ENCODE measurements at places on chromosomes 5 and 9.
A peak's percentile ranks its signal among the peaks of the same experiment; 100 is the strongest.

- no peak for DNase-seq
Observed at GRCh38 chr5:91332267-91333045, 50.7 kb downstream of the ARRDC3 start.

DNA sequence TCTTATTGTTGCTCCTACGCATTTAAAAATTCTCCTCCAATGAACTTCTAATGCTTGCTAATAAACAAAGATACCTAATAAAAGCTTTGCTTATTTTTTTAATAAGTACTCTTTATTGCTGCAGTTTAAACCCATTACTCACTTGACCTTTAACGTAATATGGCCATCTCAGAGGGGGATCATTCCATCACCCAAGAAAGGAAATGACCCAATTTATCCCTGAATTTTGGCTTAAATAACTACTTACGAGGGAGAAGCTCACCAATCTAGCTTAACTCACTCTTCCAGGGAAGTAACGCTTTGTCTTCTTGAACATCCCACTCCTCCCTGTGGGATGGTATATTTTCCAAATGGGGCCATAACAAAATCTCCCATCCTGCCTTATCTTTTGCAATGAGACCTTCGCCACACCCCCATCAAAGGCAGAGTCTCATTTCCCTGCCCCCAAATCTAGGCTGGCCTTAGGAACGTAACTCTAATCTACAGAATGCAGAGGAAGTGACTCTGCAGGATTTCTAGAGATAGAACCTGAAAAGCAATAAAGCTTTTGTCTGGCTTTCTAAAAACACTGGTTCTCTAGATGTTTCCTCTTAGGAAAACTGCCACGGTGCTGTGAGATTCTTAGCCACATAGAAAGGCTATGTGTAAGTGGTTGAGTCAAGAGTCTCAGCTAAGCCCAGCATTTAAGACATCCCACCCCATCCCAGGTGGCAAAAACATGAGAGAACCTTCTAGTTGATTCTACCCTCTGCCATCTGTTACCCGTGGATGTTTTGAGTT, 310.0 kb downstream of the ASTN2 start:
- no peak for DNase-seq

DNA sequence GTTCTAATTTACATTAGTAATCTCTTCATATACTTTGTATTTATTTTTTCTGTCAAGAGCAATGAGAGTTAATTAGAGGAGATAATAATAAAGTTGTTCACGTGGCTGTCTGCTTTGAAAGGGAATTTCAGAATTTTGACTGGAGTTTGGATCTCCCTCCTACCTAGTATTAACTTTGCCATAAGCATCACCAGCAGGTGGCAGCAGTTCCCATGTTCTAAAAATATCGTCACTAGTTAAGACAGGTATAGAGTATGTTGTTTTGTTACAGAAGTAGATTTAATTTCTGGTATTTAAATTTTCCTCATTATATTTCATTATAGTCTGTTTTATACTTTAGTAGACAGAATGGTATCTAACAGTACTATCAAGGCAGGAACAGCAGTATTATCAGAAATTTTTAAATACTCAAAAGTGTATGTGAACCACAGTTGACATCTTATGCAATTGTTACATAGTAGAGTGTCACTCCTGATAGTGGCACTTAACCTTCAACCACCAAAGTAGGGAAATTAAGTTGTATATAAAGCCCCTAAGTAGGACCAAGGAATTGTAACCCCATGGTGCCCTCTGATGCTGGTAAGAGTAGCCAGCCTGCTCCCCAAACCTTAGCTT, 20.4 kb downstream of the GNPDA1 start:
- DNase-seq: peak; percentile 71

DNA sequence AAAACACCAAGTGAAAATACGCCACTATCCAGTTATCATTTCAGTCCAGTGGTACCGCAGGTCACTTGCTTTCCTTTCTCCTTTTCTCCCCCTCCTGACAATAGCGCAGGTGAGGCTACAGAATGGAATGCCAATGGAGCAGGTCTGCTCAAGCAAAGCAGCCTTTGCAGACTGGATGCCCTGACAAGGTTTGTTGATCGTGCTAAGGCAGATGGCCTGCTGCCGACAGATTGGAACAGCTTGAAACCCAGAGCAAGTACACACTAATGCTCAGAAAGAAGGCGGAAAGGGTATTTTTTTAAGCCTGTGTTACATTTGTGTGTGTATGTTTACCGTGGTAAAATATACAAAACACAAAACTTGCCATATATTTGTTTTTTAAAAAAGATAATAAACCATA, 19.4 kb downstream of the SPACA9 start:
- DNase-seq: no peak

GRCh38 chr5:73214996-73215395, 42.0 kb downstream of the TMEM174 start:
- no peak for DNase-seq

DNA sequence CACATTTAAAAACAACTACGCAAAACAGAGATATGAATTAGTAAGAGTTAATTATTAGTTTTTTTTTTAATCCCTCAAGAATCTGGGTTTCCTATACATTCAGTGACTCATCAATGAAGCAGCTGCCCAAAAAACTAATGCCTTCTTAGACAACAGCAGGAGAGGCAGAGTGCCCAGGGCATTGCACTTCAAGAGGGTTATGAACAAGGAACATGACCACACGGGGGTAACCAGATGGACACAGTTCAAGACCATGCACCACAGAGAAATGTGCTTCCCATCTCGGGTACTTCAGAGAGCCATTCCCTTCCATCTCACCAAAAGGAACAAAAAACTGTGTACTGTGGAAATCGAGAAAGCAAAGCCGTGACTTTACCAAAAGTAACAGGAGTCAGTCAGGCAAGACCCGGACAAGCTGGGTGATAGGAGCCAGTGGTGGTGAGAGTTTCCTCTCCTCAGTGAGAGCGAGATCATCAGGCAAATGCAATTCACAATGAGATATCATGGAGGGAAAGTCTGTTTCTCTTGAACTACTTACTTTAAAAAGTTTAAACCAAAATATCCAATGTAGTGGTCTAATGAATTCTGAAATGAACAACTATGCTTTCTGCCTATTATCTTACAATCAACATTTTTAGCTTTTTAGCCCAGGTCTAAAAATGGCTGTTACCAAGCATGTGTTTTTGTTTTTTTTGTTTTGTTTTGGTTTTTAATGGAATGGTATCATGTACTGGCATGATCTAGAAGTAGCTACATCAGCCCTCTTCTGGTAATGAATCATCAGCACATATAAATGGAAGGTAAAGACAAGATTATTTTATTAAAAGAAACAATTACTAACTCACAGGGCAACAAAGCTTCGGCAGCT, 192.1 kb downstream of the TSSK1B start:
- no peak for DNase-seq

GRCh38 chr9:97900738-97901565, 21.3 kb downstream of the TRMO start:
- DNase-seq: no peak

DNA sequence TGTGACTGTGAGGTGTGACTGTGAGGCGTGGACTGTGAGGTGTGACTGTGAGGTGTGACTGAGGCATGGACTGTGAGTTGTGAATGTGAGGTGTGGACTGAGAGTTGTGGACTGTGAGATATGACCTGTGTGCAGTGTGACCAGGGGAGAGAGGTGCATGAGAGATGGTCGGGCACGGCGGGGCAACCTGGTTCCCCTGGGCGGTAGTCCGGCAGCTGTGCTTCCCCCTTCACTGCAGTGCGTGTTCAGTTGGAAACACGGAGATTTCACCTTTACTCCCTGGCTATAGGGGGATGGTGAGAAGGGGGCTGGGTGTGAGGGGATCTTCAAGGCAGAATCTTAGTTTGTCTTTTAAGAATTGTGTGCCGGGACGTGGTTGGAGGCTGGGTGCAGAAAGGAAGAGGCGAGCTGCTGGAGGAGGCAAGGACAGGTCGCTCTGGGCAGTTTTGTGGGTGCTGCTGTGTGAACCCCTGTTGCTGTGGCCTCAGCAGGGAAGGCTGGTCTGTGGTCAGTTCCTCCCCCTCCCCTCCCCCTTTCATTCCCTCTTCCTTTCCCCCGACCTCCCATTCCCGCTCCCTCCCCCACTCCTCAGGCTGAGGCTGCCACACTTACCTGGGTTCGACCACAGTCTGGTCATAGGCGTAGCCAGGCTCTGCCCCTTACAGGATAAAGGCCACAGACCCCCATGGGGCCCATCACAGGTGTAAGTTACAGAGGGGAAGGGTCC, 39.3 kb downstream of the CEP72 start:
- no peak for DNase-seq

DNA sequence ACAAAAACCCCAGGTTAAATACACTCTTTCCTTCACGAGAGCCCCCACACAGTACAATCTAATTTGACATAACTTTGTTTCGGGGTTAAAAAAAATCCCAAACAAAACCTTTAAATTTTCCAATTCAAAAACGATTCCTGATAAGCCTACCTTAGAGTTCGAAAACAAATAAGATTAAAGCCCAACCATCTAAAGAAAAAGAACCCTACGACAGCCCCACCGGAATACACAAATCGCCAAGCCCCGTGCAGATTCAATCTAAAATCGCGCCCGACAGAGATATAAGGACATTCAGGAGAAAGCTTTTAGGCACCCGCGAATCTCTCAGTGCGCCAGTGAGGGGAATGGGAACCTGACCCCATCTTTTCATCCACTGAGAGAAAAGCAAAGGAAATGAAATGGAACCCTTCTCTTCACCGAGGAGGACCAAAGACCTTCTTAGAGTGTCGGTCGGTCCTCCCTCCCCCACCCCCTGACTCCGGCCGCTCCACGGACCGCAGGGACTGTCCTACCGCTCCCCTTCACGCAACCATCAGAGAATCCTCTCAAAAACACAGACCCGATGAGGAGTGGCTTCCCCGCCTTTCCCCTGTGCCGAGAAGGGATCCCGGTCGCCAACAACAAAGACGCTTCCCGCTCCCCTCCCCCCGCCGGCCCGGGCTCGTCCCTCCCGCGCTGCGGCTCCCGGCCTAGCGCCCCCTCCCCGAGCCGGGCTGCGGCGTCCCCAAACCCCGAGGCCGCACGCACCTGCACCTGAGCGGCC, 925 bp downstream of the ABHD17B start:
- DNase-seq: peak; percentile 69

DNA sequence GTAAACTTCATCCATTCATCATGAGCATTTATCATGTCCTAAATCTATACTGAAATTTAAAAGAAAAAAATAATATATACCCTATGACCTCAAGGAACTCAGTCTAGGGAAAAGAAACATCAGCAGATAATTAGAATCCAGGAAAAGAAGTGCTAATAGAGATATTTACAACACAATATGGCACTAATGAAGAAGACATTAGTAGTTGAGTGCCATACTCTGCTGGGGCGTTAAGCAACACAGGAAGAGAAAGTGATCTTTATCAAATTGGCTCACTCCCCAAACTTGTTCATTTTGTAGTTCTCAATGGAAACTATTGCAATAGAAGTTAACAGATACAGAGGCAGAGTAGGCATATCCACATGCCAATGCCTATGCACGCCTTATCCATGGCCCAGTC, 27.5 kb downstream of the GABRA6 start:
- DNase-seq: no peak

DNA sequence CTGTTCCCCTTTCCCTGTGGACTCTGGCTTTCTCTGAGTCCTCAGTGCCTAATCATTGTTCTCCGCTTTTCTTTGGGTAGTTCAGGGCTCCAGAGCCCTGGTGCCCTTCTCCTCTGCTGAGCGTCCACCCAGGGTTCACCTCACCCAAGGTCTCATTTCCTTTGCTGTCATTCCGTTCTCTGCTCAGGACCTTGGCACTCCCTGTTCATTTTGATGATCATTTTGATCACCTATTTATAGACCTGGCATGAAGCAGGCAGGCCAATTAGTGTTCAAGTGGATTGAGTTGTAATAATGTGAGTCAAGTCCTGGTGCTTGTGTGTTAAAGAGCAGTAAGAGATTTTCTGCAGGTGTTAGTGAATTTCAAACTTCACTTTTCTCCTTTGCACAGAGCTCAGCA, 3.6 kb downstream of the TRIO start:
- DNase-seq: no peak

DNA sequence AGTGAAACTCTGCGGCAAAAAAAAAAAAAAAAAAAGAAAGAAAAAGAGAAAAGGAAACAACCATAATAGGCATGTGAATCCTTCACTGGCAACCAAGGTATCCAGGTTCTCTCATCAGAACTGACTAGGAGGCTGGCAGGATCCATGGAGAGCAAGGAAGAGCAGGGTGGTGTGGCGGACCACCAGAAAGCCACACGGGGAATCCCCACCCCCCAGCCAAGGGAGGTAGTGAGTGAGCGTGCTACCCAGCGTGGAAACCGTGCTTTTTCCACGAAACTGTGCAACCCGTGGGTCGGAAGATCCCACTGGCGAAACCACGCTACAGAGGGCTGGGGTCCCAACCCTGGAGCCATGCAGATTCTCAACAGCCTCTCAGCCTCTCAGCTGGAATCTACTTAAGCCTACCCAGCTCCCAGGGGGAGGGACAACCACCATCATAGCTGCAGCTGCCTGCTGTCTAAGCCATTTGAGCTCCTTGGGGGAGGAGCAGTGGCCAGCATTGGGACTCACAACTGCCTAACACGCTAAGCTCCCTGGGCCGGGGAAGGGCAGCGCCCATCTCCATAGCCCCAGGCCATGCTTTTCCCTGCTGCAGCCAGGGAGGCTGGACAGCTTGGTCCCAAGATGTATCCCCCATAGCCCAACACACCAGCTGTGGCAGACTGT, 91.6 kb downstream of the PRELID2 start:
- no peak for DNase-seq

GRCh38 chr9:20732118-20732517, 48.1 kb downstream of the FOCAD start:
- DNase-seq: no peak

DNA sequence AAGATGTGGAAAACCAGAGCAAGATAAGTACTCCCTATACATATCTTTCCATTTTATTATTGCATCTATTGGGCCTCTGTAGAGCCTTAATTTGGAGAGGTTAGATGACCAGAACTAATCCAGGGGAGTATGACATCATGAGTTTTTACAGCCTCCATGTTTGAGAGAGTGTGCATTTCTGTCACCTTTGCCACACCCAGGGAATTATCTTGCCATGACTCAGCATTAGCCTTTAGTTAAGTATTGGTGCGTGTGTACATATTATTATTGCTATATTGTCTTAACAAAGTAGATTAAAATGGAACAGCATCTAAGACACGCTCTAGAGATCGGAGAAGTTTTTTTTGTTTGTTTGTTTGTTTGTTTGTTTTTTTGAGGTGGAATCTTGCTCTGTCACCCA, 27.6 kb downstream of the DIMT1 start:
- DNase-seq: no peak

- no peak for DNase-seq
Observed at GRCh38 chr5:163244445-163244987, 192.9 kb upstream of the CCNG1 start.

GRCh38 chr5:178685386-178686059, 44.9 kb downstream of the ZNF354A start:
- DNase-seq: no peak

DNA sequence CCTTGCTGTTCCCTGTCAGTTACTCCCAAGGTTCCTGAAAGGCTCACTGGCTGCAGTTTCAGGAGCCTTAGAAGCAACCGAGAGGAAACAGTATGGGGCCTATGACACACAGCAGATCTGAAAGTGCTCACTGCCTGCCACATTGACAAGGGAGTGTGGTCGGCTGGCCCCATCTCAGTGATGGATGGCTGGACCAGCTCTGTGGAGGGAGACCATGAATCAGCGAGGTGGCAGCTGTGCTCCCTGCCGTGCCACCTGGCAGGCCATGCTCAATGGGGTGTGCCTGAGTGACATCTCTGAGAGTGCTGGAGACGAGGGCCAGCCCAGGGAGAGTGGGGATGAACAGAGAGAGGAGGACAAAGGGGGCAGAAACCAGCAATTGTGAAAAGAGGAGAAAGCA, 49.1 kb downstream of the DOCK2 start:
- no peak for DNase-seq

GRCh38 chr5:178502401-178503100, 87.6 kb downstream of the COL23A1 start:
- no peak for DNase-seq
